Ascending aorta (tissue), 2 donors: ENCODE measurements at places on chromosomes 13 and 19.

DNA sequence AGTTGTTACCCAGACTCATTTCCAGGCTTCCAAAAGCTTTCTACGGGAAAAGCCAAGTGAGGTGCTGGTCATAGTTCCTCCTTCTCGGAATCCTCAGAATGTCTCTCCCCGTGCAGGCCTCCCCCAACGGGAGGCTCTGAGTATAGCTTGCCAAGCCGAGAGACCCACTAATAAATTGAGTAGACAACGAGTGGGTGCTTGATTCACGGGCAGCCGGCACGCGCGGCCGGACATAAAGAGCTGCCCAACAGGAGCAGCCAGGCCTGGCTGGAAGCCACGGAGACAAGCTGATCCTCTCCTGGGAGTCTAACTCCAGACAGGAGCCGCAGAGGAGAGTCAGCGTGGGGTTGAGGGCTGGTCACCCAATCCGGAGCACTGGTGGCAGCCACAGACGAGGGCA lies 43.4 kb upstream of the MEDAG start:
- H3K36me3 ChIP-seq, result no peaks in the 10 kb centered on the region
- no peaks in the 10 kb centered on the region for H3K27me3 ChIP-seq
- DNase-seq, result peak; percentile 88
- H3K4me1 ChIP-seq, result peaks cover 3% of the 10 kb centered on the region
- no peak overlapping the region for H3K4me3 ChIP-seq

- no peaks in the 10 kb centered on the region for H3K36me3 ChIP-seq
- peak overlapping the region; percentile 66 for H3K27ac ChIP-seq
- H3K4me3 ChIP-seq, result no peak overlapping the region
- no peaks in the 10 kb centered on the region for H3K27me3 ChIP-seq
- no peak for DNase-seq
- H3K4me1 ChIP-seq, result peaks cover 2% of the 10 kb centered on the region
These were observed 7.8 kb upstream of the HIF3A start for GRCh38 chr19:46288896-46289588.

DNA sequence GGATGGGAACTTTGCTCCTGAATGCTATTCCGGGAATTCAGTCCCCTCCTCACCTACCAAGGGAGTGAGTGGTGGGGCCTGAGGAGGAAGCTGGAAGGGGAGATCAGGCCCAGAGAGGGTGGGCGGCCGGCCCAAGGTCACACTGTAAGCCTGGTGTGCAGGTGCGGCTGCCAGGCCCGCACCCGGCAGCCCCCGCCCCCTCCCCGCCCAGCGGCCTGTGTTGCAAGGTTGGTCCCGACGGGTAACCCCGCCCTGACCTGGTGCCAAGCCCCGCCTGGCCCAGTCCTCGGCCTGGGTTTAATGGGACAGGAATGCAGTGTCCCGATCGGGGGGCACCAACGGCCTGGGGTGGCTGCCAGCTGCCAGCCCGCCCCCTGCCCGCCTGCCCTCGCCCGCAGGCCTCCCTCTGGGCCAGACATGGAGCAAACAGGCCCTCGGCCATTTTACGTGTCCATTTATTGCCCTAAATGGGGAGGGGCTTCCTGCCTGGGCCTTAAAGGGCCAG lies 5.5 kb downstream of the ZBTB7A start:
- H3K36me3 ChIP-seq, result no peaks in the 10 kb centered on the region
- peak overlapping the region; percentile 90 for H3K27ac ChIP-seq
- peak; percentile 91 for DNase-seq
- H3K4me3 ChIP-seq, result peak overlapping the region; percentile 45
- no peaks in the 10 kb centered on the region for H3K27me3 ChIP-seq
- peaks cover 62% of the 10 kb centered on the region for H3K4me1 ChIP-seq

DNA sequence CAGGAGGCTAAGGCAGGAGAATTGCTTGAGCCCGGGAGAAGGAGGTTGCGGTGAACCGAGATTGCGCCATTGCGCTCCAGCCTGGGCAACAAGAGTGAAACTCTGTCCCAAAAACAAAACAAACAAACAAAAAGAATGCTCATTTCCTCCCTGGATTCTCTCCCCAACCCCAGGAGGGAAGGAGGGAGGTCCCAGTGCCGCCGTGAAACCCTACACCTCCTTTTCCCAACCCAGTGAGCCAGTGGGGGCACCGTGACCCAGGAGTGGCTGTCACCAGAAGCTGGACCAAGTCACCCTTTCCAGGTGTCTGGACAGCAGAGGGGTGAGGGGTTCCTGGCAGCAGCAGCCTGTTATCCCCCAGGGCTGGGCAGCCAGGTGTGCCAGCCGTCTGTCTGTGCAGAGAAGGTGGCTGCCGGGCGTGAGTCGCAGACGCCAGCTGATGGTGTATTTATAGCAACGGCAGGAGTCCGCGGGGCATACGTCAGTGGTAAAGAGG lies 23.5 kb downstream of the NFIC start:
- H3K27me3 ChIP-seq, result no peaks in the 10 kb centered on the region
- no peak for DNase-seq
- peak overlapping the region; percentile 84 for H3K27ac ChIP-seq
- H3K36me3 ChIP-seq, result peaks cover 8% of the 10 kb centered on the region
- peaks cover 49% of the 10 kb centered on the region for H3K4me1 ChIP-seq
